ENCODE measurements at places on chromosomes 3 and 15. TPM values are rescaled to one million over a fixed set of nuclear protein-coding genes. Genes with fewer than 3 reads are reported as not detected.

DNA sequence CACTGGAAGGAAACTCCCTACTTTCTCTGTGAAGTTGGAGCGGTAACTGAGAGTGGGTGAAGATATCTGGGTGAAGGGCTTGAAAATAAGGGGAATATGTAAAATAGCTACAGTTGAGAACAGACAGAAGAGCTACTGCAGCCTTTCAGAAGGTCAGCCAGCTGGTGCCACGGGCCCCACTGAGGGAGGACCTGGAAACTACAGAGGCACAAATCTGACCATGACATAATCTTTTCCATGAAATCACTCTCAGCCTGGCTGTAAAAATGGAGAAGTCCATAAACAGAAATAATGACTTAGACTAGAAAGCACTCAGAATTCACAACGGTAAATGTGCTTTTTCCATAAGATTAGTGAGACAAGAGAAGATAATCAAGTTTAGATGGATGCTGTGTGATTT, 46.4 kb downstream of the ST3GAL6 start:
- DNase-seq = no peak

- DNase-seq = no peak
Observed at GRCh38 chr15:79408041-79408440, 24.1 kb upstream of the MINAR1 start.

- DNase-seq = no peak
Observed at GRCh38 chr3:186998937-186999368, 68.6 kb downstream of the ST6GAL1 start.

DNA sequence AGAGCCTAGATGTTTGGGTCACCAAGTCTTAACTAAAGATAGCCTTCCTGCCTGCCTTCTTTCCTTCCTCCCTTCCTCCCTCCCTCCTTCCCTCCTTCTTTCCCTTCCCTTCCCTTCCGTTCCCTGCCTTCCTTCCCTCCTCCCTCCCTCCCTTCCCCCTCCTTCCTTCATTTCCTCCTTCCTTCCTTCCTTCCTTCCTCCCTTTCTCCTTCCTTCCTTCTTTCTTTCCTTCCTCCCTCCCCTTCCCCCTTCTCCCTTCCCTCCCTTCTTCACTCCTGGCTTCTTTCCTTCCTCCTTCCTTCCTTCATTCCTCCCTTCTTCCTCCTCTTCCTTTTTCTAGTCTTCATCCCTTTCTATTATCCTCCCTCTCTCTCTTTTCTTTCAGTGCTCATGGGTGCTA, 2.0 kb downstream of the DNAJB8 start:
- DNase-seq = no peak

- no peak for DNase-seq
Observed at GRCh38 chr15:98959640-98960007, 48.0 kb downstream of the PGPEP1L start.

Gene TTLL13
- not detected for total RNA-seq

Gene PPP2R3A
- total RNA-seq = 14.8 TPM

GRCh38 chr3:148756311-148756710, 58.6 kb downstream of the AGTR1 start:
- no peak for DNase-seq

DNA sequence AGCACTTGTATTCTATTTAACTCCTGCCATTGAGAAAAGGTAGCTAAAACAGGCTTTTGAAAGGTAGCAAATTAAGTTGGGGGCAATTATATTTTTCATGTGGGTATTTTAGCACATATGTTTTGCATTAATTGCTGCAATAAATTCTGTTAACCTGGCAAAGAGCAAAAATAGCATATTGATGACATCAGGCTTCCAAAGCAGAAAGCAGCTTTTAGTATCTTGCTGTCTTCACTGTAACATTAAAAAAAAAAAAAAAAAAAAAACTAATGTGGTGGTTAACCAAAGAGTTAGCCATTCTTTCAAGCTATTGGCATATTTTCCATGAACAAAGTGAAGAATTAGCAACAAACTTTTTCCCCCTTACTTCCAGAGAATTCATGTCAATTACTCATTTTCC, 9.1 kb downstream of the EPHA3 start:
- no peak for DNase-seq

DNA sequence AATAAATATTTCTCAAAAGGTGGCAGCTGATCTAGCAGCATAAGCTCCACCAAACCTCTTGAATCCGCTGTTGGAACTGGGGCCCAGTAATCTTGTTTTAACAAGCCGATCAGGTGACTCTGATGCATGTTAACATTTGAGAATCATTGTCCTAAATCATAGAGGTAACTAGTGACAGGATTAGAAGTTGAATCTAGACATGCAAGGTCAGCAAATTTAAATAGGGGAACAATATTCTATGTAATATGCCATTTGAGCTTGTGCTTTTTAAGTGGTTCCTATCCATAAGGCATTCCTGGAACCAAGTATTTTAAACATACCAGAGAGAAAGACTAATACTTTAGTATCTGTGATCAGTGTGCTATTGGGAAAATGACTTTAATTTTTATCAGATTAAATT, 412.8 kb downstream of the PYDC2 start:
- DNase-seq = no peak

DNA sequence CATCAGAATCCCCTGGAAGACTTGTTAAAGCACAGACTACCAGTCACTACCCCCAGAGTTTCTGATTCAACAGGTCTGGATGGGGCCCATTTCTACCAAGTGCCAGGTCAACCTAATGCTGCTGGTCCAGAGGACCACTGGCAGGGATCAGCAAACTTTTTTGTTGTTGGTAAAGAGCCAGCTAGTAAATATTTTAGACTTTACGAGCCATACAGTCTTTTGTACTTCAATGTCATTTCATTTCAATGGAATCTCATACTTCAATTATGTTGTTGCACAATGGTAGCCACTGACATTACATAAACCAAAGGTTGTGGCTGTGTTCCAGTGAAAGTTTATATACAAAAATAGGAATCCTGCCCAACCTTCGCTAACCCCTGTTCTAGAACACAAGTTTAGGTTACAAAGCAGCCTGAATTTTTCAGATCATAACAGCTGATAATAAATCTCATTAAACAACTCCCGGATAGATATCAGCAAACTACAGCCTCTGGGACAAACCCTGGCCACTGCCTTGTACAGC, 28.7 kb downstream of the ULK4 start:
- no peak for DNase-seq

DNA sequence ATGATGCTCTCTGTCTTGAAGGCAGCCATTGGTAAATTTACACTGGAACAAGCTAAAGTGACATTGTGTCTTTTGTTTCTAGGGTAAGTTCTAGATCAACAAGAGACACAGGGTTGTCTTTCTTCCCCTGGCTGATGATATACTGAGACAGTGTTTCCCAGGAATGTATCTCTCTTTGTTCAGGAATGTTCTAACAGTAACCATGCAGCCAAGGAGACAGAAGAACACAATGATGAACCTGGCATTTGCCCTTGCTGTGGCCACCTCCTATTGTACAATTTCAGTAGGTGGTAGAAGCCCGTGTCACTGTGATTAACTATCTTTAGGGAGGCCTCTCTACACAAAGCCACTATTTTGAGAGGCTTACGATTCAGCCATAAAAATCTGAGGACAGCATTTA, 130.7 kb downstream of the LRTM1 start:
- DNase-seq = no peak

Gene SLC15A2
- total RNA-seq = 0.92 TPM

Gene CYP1A2
- not detected for total RNA-seq

GRCh38 chr3:49316696-49317457, 23.0 kb downstream of the USP4 start:
- no peak for DNase-seq

DNA sequence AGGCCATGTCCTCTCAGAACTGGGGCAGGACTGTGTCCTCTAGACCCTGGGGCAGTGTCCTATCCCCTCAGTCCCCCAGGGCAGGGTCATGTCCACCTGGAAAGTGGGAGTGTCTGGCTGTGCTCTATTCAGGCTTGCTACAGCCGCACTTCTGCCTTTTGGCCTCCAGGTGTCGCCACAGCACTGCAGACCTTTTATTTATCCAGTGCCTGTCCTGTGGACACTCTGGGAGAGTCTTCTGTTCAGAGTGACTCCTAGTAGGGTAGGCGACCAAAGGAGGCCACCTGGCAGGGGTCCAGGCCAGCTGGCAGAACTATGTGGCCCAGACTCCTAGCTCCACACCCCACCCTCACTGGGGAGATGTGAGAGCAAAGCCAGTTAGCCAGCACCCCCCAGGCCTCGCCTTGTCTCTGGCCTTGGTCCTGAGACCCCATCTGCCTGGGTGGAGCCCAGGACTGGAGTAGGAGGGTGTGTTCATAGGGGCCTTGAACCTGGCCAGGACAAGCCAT, 3.9 kb downstream of the TMIE start:
- DNase-seq = peak; percentile 83

DNA sequence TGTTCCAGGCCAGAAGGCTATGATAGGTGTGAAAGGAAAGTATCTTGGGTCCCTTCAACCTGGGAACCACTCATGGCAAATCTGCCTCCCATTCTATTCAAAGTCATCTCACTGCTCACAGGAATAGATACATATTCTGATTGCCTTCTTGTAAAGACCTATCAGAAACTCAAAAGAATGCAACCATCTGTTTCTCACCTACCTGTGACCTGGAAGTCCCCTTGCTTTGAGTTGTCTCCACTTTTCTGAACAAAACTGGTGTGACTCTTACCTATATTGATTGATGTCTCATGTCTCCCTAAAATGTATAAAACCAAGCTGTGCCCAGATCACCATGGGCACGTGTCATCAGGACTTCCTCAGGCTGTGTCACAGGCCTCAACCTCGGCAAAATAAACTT, 1149.3 kb downstream of the NSUN3 start:
- no peak for DNase-seq

Gene MB21D2
- 8.2 TPM for total RNA-seq

DNA sequence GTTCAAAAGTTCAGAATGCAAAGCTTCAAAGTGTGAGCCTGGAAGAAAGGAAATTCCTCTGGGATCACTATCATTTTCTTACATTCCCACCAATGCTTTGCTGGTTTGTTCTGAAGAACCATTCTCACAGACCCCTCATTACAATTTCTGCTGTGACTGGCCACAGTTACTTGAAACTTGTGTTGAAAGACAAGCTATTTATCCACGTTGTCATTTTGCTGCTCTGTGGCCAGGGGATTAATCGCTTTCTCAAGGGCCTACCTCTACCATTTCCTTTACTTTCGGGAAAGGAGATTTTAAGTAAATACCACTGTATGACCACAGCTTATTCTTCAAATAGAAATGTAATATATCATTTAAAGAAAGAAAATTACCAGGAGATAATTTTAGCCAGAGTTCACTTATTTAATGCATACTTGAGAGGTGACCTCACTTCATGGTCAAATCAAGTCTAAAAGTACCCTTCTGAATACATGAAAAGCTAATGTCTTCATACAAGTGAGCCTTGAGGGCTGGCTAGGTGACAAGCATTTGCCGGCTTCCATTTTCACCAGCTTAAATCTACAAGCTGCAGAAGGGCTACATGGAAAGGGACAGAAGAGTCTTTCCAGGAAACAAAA, 69.8 kb upstream of the ROBO2 start:
- no peak for DNase-seq

Measured in chondrocyte (in vitro differentiated cells).